Hematopoietic multipotent progenitor cell treated with erythropoietin and hydrocortisone succinate and interleukin-3 and kit ligand, for 15 days (in vitro differentiated cells): ENCODE measurements at places on chromosomes 1 and 21.

DNA sequence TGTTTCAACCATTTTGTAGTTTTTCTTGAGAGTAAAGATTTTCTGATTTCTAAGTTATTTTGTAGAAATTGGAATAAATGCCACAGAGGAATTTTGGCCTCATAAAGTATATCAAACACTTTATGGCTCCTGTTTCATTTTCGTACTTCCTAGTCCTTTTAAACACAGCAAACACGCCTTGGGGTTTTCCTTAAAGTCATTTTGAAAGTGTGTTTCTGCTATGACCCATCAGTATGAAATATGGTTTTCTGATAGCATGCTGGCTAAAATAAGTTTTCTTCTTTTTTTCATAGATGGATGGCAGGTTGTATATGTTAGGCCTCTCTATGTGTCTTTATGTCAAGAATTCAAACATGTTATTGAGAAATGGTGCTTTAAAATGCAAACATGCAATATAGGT lies 940.1 kb upstream of the TMPRSS15 start:
- no peak for DNase-seq

DNA sequence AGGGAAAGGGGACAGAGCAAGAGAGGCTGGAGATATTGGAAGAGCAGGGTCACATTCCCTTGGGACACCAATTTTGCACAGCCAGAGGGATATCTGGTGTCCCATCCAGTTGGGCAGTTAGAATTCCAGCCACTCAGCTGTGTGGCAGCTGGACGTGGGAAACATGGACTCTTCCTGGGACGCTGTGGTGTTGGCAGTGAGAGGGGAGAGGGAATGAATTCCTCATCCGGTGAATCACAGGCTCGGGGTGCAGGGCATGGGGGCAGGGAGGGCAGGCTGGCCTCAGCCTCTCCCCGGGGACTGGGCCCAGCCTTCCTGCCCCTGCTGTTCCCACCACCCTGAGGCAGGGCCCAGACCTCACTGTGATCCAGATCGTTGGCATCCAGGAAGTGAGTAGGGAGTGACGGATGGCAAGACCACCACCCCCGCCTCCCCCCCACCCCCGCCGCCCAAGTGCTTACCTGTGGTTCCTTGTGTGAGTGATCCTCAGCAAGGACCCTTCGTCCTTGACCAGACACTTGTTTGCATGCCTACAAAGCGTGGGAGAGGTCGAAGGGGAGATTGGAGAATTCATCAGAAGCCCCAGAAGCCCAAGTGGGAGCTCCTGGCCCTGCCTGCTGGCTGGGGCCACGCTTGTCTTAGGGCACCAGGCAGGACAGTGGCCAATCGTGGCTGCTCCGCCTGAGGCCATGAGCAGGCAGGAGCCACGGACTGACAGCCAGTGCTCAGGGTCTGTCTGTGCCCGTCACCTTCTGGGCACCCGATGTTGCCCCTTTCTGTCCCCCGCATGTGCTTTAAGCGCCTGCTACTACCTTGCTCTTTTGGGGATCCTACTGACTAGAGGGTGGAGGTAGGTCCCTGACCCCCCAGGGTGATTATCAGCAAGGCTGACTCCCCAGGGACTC lies 8.7 kb downstream of the WNT3A start:
- DNase-seq = no peak

DNA sequence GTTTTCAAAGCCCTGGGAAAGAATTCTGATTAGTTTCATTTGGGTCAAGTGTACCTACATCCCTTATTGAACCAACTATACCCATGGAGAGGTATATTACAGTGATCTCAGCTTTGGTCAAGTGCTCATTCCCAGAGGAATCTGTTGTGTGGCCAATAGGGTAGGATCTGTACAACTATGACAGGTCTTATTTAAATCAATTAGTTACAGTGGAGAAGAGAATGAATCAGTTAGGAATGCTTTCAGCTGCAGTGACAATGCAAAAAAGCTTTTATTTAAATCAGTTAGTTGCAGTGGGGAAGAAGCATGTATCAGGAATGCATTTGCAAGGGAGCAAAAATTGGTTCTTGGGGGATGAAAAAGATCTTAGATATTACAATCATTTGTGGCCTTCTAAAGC lies 119.0 kb downstream of the FGGY start:
- DNase-seq = no peak

DNA sequence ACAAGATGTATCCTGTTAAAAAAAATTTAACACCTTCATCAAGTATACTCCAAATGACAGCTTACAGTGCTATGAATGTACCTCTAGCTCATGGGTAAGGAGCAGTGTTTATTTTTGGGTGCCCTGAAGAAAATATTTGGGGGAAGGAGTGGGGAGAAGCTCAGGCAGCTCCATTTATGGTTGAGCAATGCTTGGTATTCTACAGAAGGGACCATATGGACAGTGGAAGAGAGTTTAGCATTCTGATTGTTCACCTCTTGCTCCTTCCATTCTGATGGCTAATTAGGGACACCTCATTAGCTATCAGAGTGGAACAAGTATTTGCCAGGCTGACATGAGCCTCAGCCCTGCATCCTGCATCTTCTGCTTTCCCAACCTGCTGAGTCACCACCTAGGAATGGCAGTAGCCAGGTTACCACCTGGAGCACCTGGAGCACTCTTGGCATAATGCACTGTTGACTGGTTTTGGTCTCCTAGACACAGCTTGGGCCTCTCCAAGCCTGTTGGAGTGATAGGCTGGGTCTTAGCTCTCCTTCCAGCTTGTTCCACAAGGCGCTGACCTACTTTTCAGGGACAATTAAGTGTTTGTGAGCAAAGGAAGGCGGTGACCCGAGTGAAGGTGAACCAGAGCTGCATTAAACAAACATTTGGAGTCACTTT lies 62.0 kb upstream of the MACF1 start:
- no peak for DNase-seq

DNA sequence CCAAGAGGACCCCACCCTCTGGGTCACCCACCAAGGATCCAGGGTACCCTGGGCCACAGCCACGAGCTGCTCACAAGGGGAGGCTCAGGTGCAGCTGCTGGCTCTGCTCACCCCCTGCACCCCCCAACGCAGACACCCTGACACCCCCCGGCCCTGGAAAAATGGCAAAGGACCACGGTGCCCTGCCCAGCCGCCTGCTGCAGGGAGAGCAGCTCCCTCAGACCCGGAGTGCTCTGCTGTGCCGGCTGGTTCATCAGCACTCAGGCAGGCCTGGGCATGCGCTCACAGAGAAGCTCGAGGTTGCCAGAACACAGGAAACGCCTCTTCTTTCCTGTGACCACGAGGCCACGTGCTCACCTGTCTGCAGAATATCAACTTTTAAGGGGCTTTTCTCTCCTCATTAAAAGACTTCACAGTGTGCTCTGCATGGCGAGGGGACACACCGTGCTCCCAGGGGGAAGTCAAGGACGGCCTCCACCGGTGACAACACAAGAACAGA lies 4.3 kb upstream of the C1QTNF12 start:
- no peak for DNase-seq

DNA sequence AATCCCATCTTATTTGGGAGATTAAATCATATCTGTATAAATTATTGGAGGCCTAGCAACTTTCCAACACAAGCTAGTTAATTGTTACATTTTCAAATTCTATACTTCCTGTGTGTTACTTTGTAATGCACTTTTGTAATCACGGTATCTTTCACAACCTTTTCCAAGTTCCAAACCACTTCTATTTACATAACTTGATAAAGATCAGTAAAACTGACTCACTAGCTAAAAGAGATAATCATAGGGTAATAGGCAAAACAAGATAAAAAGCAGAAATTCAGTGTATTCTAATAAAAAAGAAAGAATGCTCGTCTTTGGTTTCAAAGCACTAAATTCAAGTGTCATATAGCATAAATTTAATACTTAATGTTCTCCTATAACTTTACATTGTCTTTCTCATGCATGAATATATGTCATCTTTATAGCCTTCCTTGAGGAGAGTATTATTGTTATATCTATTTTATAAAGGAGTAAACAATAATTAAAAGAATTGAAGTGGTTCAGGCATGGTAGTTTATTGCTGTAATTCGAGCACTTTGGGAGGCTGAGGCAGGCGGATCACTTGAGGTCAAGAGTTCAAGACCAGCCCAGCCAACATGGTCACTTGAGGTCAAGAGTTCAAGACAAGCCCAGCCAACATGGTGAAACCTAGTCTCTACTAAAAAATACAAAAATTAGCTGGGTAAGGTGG lies 66.4 kb downstream of the RGS13 start:
- no peak for DNase-seq

- no peak for DNase-seq
Observed at GRCh38 chr1:226975259-226976250, 35.5 kb downstream of the COQ8A start.

DNA sequence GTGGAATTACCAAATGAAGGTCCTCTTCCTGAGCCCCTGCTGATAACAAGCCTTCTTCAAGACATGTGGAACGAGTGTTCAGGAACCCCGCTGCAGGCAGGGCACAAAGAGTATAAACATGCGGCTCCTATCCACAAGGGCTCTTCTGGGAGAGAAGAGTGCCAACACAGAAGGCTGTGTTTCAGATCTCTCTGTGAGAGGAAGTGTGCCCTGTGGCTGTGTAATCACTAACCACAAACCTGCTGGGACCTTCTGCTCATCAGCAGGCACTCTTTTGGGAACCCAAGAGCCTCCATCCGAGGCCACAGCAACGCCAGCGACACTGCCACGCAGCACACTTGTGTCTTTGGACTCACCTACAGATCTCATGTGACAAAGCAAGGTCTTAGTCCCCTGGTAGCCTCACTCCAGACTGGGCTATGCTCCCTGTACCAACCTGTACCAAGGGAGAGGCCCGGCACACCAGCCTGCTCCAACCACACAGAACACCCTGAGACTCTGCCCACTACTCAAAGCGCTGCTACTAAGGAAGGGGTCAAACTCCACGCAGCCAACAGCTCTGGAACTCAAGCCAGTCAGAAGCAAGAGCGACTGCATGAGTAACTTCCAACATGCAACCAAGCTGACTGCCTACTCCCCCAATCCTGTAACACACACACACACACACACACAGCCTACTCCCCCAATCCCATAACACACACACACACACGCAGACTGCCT lies 7.8 kb downstream of the PTTG1IP start:
- DNase-seq = peak; percentile 29

- no peak for DNase-seq
Observed at GRCh38 chr1:228092342-228093049, 10.0 kb downstream of the ARF1 start.

GRCh38 chr21:36433059-36433709 lies 46.7 kb downstream of the CLDN14 start:
- DNase-seq = no peak

GRCh38 chr1:182995894-182996293 lies 27.3 kb upstream of the LAMC1 start:
- no peak for DNase-seq

GRCh38 chr1:216186816-216187215 lies 236.4 kb downstream of the USH2A start:
- DNase-seq = no peak

GRCh38 chr1:9691108-9691445 lies 39.5 kb downstream of the PIK3CD start:
- no peak for DNase-seq

DNA sequence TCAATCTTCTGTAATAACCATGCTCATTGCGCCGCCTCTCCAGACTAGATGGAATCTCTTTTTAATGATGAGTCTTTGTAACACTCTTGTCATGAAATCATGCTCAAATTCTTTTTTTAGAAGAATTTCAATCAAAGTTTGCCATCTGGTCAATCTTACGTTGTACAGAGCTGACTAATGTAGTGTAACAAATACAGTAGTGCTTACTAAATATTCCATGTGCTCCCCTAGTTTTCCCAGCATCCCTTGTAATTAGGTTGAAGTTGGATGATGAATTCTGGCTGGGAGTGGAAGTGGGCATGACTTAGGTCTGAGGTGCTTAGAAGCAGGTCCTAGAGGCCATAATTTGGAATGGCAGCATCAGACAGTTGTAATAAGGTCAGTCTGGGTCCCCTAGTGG lies 309.1 kb upstream of the SNX7 start:
- no peak for DNase-seq

GRCh38 chr1:78355656-78356055 lies 135.1 kb upstream of the PTGFR start:
- no peak for DNase-seq

DNA sequence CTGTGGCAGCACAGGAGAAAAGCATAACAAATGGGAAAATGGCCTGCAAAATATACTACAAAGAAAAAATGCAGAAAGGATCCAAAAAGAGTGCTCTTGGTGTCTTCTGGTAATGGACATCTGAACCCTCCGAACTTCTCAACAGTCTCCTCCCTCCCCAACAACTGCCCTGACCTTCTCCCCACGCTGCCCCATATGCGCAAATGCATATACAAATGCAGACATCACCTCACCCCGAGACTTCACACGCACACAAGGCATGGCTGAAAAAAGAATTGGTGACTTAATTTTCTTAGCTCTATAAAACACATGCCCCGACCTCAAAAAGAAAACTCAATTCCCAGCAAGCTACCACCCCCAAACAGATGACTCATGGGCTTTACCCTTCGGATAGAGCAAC lies 8.4 kb downstream of the KCND3 start:
- no peak for DNase-seq

- DNase-seq = no peak
Observed at GRCh38 chr1:174913225-174913903, 86.4 kb upstream of the CACYBP start.

DNA sequence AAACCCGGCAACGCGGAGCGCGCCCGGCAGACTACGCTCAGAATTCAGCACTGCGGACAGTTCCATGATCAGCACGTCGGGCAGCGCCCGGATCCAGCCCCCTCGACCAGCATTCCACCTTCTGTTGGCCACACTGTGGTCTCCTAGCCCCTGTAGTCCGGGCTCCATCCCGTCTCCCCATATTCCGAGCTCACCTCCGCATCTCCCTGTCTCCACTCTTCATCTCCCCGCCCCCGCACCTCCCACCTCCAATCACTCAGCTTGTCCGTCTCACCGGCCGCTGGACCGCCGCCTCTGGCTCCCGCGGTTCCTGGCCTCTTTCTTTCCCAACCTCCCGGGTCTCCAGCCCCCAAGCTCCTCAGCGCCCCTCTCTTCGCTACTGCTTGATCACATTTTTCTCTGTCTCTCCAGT lies 500 bp downstream of the EPHA10 start:
- no peak for DNase-seq

GRCh38 chr1:208036918-208037766 lies 126.2 kb upstream of the CD34 start:
- peak; percentile 31 for DNase-seq

- DNase-seq = no peak
Observed at GRCh38 chr1:171180670-171181069, 4.4 kb upstream of the FMO2 start.

DNA sequence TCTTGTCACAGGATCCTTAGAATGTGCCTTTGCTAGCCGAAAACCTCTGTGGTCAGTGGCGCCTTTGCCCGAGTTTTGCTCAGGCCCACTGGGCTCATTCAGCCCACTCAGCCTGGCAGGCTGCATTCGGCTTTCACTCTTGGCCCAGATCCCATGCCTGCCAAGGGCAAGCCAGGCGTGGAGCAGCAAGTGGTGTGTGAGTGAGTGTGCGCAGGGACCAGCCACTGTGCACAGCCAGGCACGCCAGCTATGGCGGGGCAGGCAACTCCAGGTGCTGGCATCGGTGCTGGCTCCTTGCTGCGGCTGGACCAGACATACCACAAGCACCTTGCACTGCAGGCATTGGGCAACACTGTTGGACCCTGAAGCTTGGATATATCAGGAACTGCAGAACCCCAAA lies 1145.1 kb upstream of the NCAM2 start:
- no peak for DNase-seq
